ENCODE measurements at places on chromosomes 1 and 21.

- no peak for DNase-seq
Observed at GRCh38 chr21:36120304-36120888, 14.5 kb upstream of the CBR3 start.

- DNase-seq = peak; percentile 85
Observed at GRCh38 chr1:111515291-111516004, 12.0 kb upstream of the ADORA3 start.

DNA sequence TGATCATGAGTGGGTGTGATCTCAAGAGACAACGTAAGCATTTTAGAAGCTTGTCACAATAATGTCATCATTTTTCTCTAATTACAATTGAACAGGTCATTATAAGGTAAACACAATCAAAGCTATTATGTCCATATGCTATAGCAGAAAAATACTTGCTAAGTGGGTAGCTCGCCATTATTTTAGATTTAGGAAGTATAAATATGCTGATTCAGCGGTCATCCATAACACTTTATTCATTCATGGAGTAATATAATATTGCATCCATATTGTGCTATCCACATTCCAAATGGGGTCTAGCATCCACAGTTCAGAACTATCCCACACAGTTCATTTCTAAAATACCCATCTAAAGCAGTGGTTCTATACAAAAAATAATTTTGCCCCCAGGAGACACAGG, 8.4 kb downstream of the KRTAP15-1 start:
- DNase-seq = no peak

DNA sequence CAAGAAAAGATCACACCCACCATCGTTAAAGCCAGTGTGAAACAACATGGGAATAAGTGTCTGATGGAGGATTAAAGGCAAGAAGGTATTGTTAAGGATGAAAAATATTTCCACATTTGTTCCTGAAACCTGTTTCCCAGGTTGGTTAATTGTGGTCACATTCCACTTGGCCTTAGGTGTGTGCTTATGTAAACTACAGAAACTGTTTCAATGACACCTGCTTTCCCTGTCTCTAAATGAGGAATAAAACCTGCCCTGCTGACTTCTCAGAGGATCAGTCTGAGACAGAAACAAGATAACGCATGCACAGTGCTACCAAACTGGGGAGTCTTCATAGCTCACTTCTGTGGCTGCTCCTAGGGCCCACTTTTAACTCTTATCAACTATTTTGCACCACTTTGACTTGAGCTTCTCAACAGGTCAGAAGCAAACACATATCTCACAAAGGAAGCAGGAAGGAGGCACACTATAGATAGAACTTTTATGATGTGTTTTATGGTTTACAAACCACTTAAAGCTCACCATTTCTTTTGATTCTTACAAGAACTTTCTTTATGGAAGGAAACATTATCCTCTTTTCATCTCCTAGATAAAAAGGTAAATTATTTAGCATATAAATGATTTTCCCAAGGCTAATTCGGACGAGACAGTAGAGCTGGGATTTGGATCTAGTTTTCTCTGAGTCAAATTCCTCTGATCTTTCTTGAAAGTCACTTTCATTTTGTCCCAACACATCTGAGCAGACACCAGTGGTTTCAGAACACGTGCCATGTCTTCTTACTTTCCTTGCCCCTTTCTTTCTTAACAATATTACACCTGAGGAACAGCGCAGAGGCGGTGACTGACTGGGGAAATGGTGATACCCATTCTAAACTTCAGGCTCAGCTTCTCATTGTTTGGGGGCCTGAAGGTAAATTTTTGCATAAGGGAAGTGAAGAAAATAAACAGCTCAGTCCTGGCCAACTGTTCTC, 33.4 kb downstream of the CYP2J2 start:
- DNase-seq = no peak

DNA sequence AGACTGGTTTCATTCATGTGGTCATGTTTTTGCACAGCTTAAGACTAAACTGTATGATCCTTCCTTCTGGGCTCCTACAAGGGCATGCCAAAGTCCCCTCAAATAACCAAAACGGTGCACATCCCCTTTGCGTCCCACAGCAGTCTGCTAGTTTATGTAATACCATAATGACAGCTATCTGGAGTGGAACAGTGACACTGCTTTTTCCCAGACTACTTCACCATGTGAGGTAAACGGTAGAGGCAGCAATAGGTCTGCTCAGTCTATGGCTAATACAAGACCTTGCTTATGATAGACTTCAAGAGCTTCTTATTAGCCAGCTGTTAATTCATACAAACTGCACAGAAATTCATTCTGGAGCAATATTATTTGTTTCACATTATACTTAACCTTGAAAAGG, 395.5 kb downstream of the SMYD3 start:
- peak; percentile 54 for DNase-seq

GRCh38 chr1:186887203-186887602, 58.5 kb downstream of the PLA2G4A start:
- DNase-seq = no peak

DNA sequence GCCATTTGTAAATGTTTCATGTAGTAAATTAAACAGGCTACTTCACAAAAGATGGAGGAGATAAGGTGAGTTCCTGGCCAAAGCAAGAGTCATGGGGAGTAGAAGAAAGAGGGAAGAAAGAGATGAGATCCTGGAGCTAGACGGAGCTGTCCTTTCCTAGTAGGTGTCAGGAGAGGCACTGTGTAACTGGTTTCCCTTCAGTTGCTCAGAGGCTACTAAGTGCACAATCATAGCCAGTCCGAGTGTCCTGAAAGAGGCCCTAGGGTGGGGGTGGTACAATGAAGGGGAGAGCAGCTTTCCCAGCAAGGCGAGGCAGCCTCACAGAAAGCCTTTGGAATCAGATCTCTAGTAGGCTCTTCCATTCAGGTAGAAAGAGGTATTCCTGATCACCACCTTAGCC, 390.9 kb downstream of the KCNH1 start:
- DNase-seq = no peak

DNA sequence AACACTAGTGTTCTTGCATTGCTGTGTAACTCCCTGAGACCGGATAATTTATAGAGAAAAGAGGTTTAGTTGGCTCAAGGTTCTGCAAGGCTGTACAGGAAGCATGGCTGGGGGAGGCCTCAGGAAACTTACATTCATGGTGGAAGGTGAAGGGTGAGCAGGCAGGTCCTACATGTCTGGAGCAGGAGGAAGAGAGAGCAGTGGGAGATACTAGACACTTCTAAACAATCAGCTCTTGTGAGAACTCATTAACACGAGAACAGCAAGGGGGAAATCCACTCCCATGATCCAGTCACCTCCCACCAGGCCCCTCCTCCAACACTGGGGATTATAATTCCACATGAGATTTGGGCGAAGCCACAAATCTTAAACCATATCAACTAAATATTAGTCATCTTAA, 30.1 kb downstream of the RNF2 start:
- no peak for DNase-seq

- DNase-seq = no peak
Observed at GRCh38 chr1:85494904-85495266, 29.9 kb upstream of the DDAH1 start.

DNA sequence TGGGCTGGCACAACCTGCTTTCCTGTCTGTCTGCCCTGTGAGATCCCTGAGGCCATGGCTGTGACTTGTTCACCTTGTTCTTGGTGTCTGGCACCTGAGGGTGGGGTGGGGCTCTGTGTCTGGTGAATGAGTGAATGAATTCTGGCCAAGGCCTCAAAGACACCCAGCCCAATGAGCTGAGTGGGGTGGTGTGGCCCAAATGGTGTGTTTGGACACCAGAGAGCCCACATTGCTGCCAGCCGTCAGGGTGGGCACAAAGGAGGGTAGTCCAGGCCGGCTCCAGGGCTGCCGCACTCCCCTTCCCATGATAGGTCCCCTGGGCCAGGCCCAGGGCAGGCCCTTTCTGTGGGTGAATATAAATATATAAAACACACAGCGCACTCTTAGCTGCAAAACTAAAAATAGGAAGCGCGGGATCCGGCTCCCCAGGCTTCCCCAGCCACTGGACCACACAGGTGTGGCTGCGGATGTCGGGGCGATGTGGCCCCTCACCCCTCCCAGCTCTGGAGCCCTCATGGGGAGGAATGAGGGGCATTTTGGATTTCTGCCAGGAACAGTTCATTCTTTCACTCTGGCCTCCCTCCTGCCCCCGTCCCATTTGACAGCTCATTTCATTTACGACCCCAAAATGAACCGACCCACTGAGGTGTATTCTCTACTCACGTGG, 33.3 kb downstream of the RUNX3 start:
- DNase-seq = no peak

DNA sequence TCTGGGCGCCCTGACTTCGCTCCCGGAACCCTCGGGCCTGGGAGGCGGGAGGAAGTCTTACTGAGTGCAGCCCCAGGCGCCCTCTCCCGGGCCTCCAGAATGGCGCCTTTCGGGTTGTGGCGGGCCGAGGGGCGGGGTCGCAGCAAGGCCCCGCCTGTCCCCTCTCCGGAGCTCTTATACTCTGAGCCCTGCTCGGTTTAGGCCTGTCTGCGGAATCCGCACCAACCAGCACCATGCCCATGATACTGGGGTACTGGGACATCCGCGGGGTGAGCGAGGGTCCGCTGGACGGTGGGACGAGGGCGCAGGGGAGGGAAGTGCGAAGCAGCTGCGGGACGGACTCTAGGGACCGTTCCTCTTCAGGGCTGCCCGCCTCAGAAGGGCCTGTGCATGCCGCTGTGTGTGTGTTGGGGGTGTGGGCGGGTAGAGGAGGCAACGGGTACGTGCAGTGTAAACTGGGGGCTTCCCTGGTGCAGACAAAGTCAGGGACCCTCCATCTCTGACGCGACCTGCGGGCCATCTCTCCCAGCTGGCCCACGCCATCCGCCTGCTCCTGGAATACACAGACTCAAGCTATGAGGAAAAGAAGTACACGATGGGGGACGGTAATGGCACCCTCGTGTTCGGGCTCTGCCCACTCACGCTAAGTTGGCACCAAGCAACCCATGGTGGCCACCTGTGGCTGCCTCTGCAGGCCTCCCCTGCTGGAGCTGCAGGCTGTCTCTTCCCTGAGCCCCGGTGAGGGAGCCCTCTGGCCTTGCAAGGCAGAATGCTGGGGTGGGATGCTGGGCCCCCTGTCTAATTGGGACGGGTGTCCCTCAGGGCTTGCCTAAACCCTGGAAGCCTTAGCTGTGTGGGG, at the start of gene GSTM1:
TSS of gene GSTM1 (plus strand) at position 177 of the 859 bp plus-strand sequence. CDS start at position 234, 57 bp downstream.
- peak; percentile 73 for DNase-seq

GRCh38 chr1:247494767-247495166, 36.9 kb upstream of the OR2B11 start:
- DNase-seq = peak; percentile 66

- peak; percentile 42 for DNase-seq
Observed at GRCh38 chr1:116881879-116882520, 27.7 kb upstream of the PTGFRN start.

GRCh38 chr1:178945763-178946266, 74.9 kb upstream of the ANGPTL1 start:
- no peak for DNase-seq

GRCh38 chr1:216330262-216330661, 93.0 kb downstream of the USH2A start:
- DNase-seq = no peak

- no peak for DNase-seq
Observed at GRCh38 chr1:224783006-224783651, 146.3 kb upstream of the DNAH14 start.

- DNase-seq = no peak
Observed at GRCh38 chr1:61270761-61271411, 188.5 kb downstream of the NFIA start.

- DNase-seq = no peak
Observed at GRCh38 chr21:41568606-41569385, 60.8 kb upstream of the TMPRSS2 start.
